Fibroblast of pulmonary artery (primary cell): ENCODE measurements at places on chromosomes 11 and 22.

- DNase-seq: no peak
These were observed 29.8 kb upstream of the CCDC188 start for GRCh38 chr22:20180640-20181039.

GRCh38 chr22:43147821-43148220 lies 3.5 kb upstream of the TSPO start:
- no peak for DNase-seq

DNA sequence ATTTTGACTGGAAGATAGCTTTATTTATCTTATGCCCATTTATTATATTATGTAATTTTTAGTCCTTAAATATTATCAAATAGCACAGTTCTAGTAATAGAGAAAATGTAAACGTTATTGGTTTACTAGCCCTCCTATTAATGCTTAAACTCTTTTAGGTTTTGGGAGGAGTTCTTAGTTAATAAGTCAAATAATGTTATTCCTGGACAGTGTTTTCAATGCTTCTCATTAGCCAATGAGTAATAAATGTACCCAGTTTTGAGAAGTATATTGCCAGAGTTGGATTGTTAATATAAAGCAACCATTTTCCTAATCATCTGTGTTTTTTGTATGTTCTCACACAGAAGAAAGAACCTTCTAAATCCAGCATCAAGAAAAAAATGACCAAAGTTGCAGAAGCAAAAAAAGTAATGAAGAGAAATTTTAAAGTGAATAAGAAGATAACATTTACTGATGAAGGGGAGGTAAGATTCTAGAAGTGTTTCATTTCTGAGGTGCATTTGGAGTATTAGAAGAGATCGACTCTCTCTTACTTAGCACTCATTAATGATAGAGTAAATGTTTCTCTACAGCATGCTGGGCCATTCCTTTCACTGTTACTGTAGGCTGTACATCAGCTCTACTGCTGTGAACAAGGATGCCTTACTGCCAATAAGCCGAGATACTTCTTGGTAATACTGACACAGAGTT lies 173.4 kb downstream of the DDX10 start:
- no peak for DNase-seq

GRCh38 chr11:76889411-76889975 lies 28.8 kb downstream of the ACER3 start:
- DNase-seq: no peak

DNA sequence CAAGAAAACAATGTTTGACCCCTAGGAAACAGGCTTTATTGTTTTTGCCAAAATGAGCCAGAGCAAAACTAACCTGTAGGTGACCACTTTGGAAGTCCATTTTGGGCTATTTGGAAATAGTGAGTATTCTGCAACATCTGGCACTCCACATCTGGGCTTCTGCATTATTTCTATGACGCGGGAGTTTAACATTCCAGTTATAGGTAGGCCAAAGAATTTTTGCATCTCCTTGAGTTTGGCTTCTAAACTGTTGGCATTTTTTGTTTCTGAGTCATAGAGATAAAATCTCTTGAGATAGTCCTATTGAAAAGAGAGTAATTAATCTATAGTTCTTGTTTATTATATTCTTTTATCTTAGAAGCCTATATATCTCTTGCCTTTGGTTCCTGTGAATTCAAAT lies 2.9 kb downstream of the MMP7 start:
- no peak for DNase-seq

- no peak for DNase-seq
These were observed 96.5 kb upstream of the APOA1 start for GRCh38 chr11:116933961-116934360.

- DNase-seq: no peak
These were observed 370.4 kb downstream of the FAT3 start for GRCh38 chr11:92595052-92595451.

DNA sequence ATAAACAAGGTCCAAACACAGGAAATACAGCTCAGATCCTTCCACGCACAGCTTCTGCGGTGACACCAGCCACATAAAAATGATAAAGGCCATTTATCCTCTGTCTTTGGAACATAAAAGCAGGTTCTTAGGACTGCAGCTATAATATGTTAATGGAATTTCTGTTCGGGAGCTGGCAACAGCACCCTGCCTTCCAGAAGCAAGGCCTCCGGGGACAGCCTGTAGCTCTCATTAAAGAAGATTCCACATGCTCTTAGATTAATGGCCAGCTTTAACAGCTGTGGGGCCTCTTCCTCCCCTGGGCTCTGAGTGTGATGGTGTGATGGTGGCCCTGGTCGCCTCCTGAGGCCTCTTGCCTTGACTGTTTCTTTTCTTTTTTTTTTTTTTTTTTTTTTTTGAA lies 137.3 kb downstream of the CACNA1I start:
- no peak for DNase-seq

GRCh38 chr11:62688491-62688890 lies 839 bp downstream of the LRRN4CL start:
- no peak for DNase-seq

GRCh38 chr11:128928400-128928799 lies 14.3 kb downstream of the TP53AIP1 start:
- no peak for DNase-seq

GRCh38 chr11:64842366-64842759 lies 2.1 kb downstream of the CDC42BPG start:
- no peak for DNase-seq

GRCh38 chr11:23574149-23574548 lies 713.9 kb upstream of the CCDC179 start:
- DNase-seq: no peak

DNA sequence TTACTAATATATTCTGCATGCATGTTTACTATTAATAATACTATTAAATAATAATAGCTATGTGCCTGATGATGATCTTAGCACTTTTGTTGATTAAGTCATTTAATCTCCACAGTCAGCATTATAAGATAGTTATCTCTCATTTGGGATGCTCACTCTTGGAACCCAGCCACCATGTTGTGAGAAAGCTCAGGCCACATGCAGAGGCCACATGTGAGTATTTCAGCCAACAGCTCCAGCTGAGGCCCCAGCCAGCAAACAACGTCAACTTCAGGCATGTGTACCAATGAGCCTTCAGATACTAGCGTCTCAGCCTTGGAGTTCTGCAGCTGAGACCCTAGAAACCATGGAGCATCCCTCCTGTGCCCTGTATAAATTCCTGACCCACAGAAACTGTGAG lies 798.1 kb upstream of the LRRC4C start:
- no peak for DNase-seq

- DNase-seq: peak; percentile 87
These were observed 44.3 kb downstream of the POLD3 start for GRCh38 chr11:74636630-74637184.

GRCh38 chr11:35033011-35033410 lies 106.0 kb upstream of the CD44 start:
- DNase-seq: no peak

GRCh38 chr11:35780951-35781860 lies 118.6 kb downstream of the TRIM44 start:
- peak; percentile 47 for DNase-seq

- no peak for DNase-seq
These were observed 2.3 kb downstream of the DMC1 start for GRCh38 chr22:38567531-38568285.

- DNase-seq: no peak
These were observed 213.8 kb downstream of the CNTN5 start for GRCh38 chr11:99234534-99234933.

DNA sequence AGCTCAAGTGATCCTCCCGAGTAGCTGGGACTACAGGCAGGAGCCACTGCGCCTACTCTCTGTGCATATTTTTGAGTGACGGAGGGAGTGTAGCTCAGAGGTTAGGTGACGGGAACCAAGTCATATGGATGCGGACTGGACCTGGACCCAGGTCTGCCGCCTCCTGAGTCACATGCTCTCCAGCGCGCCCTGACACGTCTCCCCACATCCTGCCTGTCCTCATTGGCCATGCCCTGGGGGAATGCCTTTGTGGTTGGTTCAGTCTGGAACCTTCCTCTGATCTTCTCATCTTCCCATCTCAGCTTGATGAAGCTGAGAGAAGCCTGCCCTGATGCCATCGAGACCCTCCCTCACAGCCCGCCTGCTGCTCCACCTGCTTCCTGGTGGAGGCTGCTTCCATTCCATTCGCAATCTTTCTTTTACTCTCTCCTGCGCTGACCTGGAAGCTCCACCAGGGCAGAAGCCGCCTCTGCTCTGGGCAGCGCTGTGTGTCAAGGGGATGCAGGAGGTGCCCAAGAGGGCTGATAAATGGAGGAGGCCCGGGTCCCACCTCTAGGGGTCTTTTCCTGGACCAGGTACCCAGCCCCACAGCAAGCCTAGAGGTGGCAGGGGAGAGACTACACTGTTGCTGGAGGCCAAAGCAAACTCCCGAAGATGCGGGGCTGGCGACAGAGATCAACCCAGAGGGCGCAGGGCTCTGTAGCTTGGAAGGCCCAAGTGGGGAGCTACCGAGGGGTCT lies 13.9 kb upstream of the BAIAP2L2 start:
- DNase-seq: no peak

- no peak for DNase-seq
These were observed 23.2 kb downstream of the DERL3 start for GRCh38 chr22:23815541-23816155.

DNA sequence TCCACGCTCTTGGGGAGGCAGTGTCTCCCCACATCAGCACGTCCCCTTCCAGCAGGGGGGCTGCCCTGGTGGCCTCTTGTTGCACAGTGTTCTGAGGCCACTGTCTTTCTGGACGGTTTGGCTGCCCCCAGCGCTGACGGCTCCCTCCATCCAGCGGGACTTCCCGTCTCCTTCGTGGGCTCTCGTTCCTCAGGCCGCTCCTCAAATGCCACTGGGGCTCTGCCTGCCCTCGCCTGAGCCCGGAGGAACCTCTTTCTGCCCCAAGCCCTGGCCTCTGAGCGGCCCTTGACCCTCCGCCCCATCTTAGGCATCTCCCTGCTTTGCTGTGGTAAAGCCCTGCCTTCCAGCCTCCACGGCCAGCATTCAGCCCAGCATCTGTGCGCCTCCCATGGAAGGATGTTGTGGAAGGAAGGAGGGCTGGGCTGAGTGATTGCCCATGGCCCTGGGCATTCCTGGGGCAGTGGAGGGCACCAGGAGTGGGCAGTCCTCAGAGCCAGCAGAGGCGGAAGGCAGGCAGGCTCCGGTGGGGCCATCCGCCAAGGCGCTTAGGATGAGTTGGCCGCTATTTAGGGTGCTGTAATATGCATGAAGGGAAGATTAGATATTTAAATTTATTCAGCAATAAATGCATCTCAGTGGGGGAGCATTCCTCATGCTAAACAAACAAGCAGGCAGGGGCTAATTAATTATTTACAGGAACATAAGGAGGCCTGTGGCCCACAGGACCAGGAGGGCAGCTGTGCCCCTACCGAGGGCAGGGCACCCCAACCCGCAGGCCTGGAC lies 17.8 kb downstream of the OTUB1 start:
- DNase-seq: no peak

DNA sequence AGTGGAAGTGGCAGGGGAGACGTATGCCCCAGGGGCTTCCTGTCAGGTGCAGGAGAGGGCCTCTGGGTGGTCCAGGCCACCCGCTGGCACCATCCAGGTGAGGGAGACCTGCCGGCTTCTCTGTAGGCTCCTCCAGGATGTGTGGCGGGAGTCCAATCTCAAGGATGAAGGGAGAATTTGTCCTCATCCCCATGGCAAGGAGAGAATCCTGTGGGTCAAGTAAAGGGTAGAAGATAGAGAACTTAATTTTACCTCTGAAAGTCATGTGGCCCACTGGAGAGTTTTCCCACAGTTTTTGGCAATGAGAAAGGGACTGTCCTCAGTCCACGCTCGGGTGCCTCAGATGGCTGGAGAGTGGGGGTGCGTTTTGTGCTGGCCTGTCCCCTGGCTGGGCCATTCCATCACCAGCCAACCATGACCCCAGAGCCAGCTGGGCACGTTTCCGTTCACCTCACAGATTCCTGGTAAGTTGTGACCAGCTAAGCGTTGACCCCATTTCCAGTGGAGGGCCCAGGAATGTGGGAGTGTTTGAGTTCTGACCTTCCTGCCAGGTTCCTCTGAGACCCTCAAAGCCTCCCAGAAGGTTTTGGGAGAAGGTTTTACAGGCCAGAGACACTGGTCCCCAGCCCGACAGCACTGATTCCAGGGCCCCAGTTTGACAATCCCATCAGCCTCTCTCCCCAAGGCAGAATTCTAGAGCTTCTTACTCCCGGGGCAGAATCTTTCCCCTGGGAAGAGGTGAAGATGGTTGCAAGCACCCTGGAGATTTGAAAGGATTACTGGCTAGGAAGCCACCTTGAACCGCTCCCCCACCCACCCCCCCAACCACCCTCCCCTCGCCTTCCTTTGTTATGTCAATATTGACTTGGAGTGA lies 2.6 kb downstream of the OVOL1 start:
- no peak for DNase-seq

DNA sequence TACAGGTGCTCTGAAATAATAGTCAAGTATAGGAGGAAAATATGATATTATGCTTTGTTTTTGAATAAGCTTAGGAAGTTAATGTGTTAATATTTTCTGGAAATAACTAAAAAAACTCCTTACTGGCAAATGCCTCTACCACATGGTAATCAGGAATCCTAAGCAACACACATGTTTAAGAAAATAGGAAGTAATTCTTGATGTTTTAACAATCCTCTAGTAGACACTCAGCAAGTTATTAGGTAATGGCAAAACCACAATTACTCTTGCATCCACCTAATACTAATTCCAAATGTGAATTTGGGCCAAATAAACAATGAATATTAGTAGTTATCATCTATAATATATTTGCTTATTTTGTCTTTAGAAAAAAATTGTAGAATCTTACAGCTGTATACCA lies 53.6 kb downstream of the SLC35F2 start:
- DNase-seq: no peak

DNA sequence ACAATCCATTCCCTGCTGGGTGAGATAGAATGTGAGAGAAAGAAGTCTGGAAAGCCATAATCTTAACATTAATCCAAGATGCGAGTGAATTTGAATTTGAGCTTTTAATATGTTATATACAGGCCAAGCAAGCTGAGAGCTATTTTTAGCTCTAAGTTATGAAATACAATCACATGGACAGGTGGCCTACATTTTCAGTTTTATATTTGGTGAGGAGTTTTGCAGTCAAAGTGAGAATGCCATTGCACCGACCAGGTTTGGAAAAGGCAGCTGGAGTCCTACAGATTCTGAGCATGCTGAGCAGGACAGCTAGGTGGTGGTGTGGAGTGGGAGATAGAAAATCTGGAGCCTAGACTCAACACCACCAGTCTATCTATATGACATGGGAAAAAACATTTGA lies 12.0 kb downstream of the OR5B21 start:
- DNase-seq: no peak

DNA sequence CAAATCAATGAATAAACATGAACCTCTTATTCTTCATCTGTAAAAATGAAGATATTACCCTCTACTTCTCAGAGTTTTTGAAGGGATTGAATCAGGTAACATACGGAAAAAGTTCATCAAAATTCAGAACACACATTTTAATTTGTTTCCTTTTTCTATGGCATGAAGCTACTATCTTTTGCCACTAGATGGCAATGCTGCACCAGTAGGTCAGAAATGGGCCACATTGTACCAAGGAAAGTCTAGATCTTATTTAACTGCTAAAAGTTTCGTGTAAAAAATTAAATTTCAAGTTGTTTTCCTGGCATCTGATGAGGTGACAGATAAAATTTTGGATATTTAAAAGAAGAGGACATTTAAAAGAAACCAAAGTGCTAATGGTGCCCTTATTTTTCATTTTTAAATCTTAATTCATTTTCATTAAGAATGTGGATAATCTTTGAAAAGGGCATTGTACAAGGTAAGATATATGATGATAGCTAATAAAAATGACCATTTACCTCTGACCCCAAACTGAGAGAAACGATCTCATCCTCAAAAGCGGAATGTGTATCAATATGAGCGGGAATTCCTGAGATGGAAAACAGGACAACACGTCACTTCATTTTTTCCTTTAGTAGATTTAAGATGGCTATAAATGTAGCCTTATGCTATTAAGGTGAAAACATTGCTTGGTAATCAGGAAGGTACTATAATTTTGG lies 16.1 kb downstream of the ALKBH8 start:
- DNase-seq: peak; percentile 70

- no peak for DNase-seq
These were observed 10.8 kb downstream of the IGLL1 start for GRCh38 chr22:23569291-23569690.
